ENCODE measurements at places on chromosomes 3 and 15. TPM values are rescaled to one million over a fixed set of nuclear protein-coding genes. Genes with fewer than 3 reads are reported as not detected.

UBP1 gene
- 61.0 TPM for total RNA-seq

ALDH1L1 gene
- 0.06 TPM for total RNA-seq

FBXW12 gene
- total RNA-seq = not detected

MYZAP gene
- total RNA-seq = not detected

Data from HFFc6 (cell line).